LHCN-M2 (cell line): ENCODE measurements at places on chromosomes 5 and 9. TPM values are rescaled to one million over a fixed set of nuclear protein-coding genes. Genes with fewer than 3 reads are reported as not detected.

DNA sequence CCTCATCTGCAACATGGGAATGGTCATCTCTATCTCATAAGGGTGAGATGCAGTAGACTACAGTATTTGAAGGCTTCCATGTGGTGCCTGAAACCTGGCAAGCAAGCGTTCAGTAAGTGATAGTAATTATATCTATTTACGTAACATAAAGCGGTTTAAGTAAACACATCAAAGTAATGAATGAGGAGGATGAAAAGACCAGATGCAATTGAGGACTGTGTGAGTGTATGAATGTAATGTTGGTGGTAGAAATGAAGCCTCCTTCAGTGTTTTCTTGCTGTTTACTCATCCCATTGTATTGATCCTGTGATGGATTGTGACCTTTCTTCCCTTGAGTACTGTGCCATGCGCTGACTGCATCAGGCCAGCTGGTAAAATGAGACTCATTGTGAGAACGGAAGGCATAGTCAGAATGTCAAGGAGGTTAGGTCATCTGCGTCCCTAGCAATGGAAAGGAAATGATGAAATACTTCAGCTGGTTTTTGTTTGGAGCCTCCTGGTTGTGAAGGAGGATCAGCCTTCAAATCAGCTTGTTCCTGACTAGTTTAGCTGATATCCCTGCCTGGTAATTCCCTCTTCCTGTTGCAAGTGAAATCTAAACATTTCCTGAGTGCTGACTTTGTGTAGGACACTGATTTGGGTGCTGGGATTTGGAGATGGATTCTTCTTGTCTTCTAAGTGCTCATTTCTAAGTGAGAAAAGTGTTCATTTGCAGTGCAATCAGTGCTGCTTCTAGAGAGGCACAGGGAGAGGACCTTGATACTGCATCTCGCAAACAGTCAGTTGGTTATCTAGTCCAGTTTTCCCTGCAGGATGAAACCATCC is 35.6 kb downstream of the TNFSF8 start:
- peak; percentile 96 for DNase-seq

DNA sequence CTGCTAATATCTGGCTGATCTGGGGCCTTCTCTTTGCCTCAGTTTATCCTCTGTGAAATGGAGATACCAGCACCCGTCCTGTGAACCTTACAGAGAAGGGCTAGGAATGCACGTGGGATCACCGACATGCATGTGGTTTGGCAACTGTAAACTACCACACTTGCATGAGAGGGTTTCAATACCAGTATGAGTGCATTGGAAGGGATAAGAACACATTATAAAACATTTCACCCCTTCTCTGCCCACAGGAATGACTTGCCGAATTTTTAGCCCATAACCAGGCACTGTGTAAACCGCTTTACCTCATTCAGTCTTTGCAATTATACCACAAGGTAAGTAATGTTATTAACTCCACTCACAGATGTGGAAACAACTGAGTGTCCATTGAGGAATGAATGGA is 8.9 kb upstream of the RAB14 start:
- no peak for DNase-seq

DNA sequence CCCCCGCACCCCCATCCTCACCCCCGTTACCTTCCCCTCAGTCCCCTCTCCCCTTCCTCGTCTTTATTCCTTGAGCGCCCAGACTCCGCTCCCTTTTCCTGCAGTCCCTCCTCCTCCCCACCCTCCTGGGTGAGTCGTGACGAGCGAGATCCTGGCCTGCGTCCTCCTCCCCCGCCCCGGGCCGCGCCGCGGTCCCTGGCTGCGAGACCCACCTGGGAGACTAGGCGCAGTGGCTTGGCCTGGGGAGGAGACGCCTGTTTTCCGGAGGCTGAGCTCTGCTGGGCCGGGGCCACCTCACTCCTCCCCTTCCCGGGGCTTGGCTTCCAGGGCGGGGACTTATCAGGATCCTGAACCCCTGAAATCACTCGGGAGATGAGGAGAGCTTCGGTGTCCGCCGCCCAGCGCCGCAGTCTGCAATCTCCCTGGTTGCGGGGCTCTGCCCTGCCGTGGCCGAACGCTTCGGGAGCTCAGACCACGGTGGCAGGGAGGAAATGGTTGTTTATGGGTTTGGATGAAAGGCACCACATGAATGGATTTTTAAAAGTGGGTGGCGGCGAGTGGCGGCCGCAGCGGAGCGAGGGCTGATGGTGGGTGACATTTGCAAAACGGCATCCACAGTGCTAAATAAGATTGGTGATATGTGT is 984 bp downstream of the STXBP1 start:
- peak; percentile 73 for DNase-seq

Gene PDE6A
- total RNA-seq, result 0.58 and 1.1 TPM in 2 replicates

Gene GDF9
- 0.32 TPM in 1 of 2 replicates, not detected in the other for total RNA-seq

Gene F2R
- 22.4 and 22.5 TPM in 2 replicates for total RNA-seq

Gene ACSL6
- not detected in 2 replicates for total RNA-seq

Gene ZDHHC11B
- total RNA-seq, result not detected in 2 replicates

Gene PRKAA1
- total RNA-seq, result 75.5 and 78.8 TPM in 2 replicates

DNA sequence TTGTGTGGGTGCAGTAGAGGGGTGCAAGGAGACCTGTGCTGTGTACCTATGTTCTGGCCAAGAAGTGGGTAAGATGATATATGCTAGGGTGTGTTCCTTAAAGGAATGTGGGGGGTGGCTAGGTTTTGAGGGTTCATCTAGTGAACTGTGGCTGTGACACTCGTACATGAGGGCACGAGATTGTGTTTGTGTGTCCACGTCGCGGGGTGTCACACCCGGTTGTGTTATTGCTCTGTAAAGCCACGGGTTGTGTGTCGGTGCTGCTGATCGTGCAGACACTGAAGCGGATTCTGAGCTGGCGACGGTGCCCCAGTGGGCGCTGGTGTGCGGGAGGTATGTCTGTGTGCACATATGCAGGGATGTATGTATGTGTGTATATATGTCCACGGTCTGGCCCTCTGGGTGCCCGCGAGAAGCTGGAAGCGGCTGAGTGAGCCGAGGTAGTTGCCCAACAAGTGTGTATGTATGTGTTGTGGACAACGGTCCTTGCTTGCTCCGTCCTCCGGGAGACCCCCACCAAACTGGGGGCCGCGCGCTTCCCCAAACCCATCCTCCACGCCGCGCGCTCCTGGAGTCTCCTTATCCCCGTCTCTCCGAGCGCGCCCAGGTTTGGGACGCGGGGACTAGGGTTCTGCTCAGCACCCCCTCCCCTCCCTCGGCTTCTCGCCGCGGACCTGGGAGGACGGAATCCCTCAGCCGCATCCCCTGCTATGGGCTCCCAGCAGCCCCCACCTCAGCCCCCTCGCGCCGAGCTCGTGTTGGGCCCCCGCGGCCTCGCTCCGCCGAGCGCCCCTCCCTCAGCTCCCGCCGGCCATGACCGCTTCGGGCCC is 639 bp downstream of the PCDH1 start:
- no peak for DNase-seq

- no peak for DNase-seq
Observed at GRCh38 chr9:115533511-115533910, 415.6 kb upstream of the TNC start.

Gene GRIA1
- total RNA-seq, result 7.4 and 10.0 TPM in 2 replicates

DNA sequence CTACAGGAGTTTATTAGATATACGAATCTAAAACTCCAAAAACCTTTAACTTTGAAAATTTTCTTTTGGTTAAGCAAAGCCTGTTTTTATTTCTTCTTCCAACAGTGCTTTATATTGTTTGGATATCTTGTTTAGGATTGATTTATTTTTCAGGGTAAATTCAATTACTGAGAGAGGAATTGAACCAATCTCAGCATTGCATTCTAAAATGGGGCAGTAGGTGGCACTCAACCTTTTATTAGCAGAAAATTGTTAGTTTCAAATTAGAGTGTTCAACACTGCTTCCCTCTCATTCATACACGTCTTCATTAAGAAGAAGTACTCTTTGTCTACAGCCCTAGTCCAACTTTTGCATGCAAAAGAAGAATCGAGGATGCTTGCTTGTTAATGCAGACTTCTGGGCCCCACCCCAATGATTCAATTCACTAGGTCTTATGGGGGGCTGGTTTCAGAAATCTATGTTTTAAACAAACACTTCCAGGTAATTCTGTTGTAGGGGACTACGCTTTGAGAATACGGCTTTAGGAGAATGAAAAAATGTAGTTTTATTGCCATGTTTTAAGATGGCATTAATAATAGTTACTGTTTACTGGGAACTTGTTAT is 26.6 kb downstream of the MRPL22 start:
- peak; percentile 10 for DNase-seq

- DNase-seq, result peak; percentile 47
Observed at GRCh38 chr9:113511856-113512761, 48.6 kb downstream of the RGS3 start.

GRCh38 chr5:120098902-120099535 is 365.1 kb upstream of the PRR16 start:
- DNase-seq, result no peak

GRCh38 chr5:134458234-134459009 is 46.7 kb upstream of the CDKN2AIPNL start:
- DNase-seq, result peak; percentile 46

GRCh38 chr9:127734747-127735529 is at the start of gene TOR2A:
Gene TOR2A, minus strand, starts transcription at chr9:127735294. Its CDS starts 24 bp downstream, at chr9:127735270.
- peak; percentile 93 for DNase-seq

Gene DND1
- total RNA-seq, result 0.52 and 1.3 TPM in 2 replicates

Gene LMAN2
- total RNA-seq, result 258 and 369 TPM in 2 replicates

- DNase-seq, result peak; percentile 24
Observed at GRCh38 chr5:38796742-38797108, 49.1 kb upstream of the OSMR start.

Gene SLC34A3
- total RNA-seq, result 0.06 TPM in 1 of 2 replicates, not detected in the other

Gene SLC25A2
- 0.17 TPM in 1 of 2 replicates, not detected in the other for total RNA-seq

GRCh38 chr5:170791325-170791954 is 7.9 kb downstream of the GABRP start:
- peak; percentile 3 for DNase-seq

Gene FAM163B
- total RNA-seq, result not detected in 2 replicates

DNA sequence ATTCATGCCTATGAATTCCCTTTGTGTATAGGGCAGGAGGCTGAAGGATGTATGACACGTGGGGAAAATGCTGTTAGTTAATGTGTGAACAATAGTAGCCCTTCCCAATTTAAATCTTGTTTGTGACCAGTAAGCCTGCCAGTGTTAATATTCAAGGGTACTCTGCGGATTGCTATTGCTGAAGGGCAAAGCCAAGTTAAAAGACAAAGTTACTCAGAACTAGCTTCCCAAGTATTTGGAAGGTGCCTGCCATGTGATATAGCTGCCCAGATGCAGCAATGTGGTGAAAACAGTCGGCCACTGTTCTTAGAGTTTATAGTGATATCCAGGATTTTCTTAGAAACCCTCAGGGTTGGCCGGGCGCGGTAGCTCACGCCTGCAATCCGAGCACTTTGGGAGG is 34.6 kb downstream of the MARVELD2 start:
- no peak for DNase-seq

- DNase-seq, result no peak
Observed at GRCh38 chr5:159440235-159440634, 109.9 kb upstream of the IL12B start.

DNA sequence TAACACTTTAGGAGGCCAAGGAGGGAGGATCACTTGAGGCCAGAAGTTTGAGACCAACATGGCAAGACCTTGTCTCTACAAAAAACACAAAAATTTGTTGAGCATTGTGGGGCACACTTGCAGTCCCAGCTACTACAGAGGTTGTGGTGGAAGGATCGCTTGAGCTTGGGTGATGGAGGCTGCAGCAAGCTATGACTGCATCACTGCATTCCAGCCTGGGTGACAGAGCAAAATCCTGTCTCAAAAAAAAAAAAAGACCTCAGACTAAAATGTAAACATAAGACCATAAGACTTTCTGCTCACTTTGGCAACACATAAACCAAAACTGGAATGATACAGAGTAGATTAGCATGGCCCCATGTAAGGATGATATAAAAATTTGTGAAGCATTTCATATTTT is 24.6 kb upstream of the NANS start:
- no peak for DNase-seq

DNA sequence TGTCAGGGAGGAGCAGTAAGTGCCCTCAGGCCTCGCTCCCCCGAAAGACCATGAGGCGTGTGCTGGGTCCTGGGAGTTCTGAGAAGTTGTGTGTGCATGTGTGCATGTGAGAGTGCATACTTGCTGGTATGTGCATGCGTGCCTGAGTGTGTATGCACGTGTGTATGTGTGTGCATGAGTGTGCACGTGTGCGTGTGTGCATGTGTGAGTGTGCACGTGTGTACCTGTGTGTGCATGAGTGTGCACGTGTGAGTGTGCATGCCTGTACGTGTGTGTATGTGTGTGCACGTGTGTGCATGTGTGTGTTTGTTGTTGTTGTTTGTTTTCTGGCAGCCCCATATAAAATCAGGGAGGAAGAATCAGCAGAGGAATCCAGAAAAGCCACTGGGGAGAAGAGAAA is 426.7 kb downstream of the IRX2 start:
- no peak for DNase-seq

Gene ATP6V0E1
- 165 and 195 TPM in 2 replicates for total RNA-seq

GRCh38 chr9:93646640-93647178 is 70.3 kb downstream of the PHF2 start:
- no peak for DNase-seq

Gene WWC1
- 0.29 and 0.96 TPM in 2 replicates for total RNA-seq

Gene SAPCD2
- 16.1 and 17.7 TPM in 2 replicates for total RNA-seq

Gene MCTP1
- total RNA-seq, result 16.4 and 16.6 TPM in 2 replicates

GRCh38 chr5:128681764-128682592 is 143.9 kb upstream of the FBN2 start:
- DNase-seq, result peak; percentile 7

DNA sequence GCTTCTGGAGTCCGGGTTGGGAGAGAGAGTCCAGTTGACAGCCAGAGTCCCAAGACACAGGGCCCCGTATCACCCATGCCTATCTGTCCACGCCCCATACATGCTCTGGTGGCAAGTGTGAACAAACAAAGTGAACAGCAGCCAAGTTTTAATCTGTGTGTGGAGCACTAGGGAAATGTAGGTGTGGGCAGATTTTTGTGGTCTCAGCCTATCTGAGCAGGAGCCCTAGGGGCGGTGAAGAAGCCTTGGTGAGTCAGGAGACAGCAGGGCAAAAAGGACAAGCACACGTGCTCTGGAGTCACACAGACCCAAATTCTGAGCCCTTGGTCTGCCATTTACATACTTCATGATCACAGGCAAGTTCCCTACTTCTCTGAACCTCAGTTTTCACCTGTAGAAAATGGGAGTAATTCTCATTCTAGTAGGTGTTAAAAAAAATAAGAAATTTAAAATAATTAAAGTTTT is 23.2 kb downstream of the EGR1 start:
- DNase-seq, result peak; percentile 59

GRCh38 chr5:162683284-162683683 is 615.7 kb downstream of the GABRG2 start:
- DNase-seq, result no peak

GRCh38 chr5:60219921-60220320 is 326.4 kb upstream of the PDE4D start:
- no peak for DNase-seq

- DNase-seq, result peak; percentile 31
Observed at GRCh38 chr9:81578606-81579005, 110.7 kb downstream of the TLE1 start.

GRCh38 chr5:167998148-167998767 is 293.2 kb upstream of the WWC1 start:
- DNase-seq, result no peak

DNA sequence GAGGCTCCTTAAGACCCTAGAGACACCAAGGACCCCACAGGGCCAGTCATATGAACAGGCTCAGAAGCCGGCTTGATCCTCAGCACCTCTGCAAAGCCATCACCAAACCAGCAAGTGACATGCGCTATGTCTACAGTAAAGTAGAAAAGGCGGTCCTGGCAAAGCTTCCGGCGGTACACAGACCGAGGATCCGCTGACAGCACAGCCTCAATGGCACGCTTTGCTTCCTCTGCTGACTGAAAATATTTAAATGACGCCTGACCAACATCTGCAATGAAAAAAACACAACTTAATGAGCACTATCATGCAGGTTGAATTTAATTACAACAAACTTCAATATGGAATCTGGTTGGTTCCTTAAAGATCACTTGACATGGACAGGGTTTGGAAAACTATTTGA is 17.6 kb downstream of the TRMO start:
- DNase-seq, result no peak
